CD4-positive, alpha-beta T cell treated with Interleukin-17A for 1 hour (primary cell): ENCODE measurements at places on chromosomes 3 and 15.

- DNase-seq: no peak
Measured at GRCh38 chr3:76044601-76045600, 259.6 kb upstream of the ZNF717 start.

GRCh38 chr3:51688206-51688600 is 17.2 kb downstream of the TEX264 start:
- DNase-seq: no peak

DNA sequence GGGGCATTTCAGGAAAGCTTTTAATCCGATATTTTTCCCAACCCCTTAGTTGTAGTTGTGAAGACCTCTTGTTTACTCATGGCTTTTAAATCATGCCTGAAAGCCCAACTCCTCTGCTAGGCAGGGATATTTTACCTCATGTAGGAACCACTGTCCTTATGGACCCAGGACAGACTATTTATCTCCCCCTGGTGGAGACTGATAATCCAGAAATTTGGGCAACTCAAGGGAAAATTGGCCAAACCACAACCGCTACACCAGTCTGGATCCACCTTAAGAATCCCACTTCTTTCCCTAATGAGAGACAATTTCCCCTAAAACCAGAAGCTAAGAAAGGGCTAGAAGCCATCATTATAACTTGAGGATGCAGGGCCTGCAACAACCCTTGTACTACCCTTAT is 248.1 kb upstream of the STAC start:
- DNase-seq: no peak

- no peak for DNase-seq
Measured at GRCh38 chr3:187504435-187504834, 136.2 kb downstream of the RTP4 start.

DNA sequence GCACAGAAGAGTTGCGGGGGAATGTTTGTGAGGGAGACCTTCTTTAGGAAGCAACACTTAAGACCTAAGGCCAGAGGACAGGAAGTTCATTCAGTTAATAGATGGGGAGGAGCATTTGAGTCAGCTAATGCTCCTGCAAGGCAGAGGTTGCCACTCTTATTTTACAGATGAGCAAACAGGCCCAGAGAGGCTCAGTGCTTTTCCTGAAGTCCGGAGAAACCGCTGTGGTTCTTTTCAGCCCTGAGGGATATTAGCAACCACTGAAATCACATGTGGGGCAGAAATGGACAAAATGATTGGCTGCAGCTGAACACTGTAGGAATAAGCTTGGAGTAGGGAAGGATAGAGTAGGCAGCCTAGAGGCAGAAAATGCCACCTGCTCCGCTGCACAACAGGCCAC is 33.3 kb upstream of the RTP4 start:
- DNase-seq: no peak

- peak; percentile 76 for DNase-seq
Measured at GRCh38 chr15:93087825-93088199, 1.2 kb downstream of the RGMA start.

GRCh38 chr15:38975282-38975990 is 410.8 kb upstream of the RASGRP1 start:
- DNase-seq: no peak

GRCh38 chr15:65130941-65131340 is 2.7 kb downstream of the PDCD7 start:
- no peak for DNase-seq

DNA sequence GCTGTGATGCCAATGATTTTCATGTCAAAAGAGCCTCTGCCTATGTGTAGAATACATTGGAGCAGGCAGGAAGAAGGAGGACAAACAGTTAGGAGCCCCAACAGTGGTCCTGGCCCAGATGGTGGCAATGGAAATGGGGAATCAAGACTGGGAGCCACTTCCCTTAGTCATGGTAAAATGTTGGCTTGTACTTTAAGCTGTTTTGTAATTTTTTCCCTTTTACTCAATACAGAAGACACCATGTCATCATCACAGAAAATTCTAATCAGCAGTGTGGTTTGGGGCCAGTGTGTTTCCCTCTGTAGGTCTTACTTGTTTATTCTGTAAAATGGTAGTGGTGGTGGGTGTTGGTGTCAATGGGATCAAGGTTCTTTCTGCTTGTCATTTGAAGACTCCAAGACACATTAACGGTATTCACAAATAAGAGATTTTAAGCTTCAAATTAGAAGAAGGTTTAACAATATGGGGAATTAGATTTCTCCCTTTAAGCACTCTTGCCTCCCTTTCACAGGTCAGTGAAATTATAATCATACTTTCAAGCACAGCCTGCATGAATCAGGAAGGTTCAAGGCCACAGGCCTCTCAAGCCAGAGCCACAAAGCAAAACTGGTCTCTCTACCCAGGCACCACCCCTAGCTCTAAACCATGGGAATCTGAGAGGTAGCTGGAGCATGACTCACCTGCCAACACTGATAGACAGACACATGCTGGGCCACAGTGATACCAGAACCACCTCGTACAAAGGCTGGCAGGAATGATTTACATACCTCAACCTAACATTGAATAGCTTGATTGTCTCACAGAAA is 24.9 kb downstream of the SIAH2 start:
- DNase-seq: no peak

- DNase-seq: no peak
Measured at GRCh38 chr3:38027466-38028465, 1.7 kb downstream of the PLCD1 start.

DNA sequence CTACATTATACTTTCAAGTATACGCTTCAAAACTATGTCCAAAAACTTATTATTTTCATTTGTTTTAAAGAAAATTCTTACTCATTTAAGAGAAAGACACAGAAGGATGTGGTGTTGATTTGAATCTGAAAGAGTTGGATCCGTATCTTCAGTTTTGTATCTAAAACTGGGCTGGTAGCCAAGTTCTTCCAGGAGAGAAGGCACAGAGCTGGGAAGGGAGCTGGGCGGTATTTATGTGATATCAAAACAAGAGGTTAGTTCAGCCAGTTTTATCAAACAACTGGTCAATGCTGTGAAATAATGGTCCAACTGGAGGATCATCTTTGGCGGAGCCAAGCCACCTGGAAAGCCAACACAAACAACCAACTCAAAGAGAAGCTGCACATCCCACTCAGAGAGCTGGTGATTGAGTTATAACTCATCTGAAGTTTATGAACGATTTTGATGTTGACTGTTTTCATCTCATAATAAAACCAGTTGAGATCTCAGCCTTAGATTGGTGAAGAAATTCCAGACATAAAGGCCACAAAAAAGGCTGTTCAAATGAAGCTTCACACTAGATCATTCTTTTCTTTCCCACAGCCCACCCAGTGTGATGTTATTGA is 489.6 kb upstream of the RASGRP1 start:
- no peak for DNase-seq

DNA sequence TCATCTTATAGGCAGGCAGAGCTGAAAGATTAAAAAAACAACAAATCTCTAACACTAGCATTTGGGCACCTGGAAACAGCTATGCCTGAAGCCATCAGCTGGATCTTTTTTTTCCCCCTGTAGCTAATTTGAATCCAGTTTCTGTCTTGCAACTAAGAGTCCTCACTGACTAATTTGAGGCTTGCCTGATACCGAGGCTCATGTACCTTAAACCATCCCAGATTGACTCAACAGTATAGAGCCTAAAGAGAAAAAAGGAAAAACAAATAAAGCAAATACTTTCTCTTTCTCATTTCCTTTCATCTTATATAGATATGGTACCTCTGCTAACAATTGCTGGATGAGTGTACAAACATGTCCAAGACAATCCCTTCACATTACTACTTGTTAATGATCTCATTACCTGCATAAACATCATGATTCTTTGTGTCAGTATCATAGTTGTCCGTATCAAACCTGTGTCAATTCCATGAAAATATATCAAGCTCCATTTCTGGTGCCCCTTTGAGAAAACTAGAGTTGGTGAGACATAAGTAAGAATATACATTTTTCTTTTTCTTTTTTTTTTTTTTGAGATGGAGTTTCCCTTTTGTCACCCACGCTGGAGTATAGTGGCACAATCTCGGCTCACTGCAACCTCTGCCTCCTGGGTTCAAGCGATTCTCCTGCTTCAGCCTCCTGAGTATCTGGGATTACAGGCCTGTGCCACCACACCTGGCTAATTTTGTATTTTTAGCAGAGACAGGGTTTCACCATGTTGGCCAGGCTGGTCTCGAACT is 43.1 kb downstream of the BHLHE40 start:
- no peak for DNase-seq
